ENCODE measurements at places on chromosomes 1 and 21.

GRCh38 chr1:162982364-162982763, 86.8 kb upstream of the RGS4 start:
- DNase-seq = no peak

GRCh38 chr1:162085991-162086390, 16.5 kb downstream of the NOS1AP start:
- DNase-seq = no peak

GRCh38 chr1:160108888-160109662, 6.5 kb upstream of the ATP1A2 start:
- DNase-seq = no peak

DNA sequence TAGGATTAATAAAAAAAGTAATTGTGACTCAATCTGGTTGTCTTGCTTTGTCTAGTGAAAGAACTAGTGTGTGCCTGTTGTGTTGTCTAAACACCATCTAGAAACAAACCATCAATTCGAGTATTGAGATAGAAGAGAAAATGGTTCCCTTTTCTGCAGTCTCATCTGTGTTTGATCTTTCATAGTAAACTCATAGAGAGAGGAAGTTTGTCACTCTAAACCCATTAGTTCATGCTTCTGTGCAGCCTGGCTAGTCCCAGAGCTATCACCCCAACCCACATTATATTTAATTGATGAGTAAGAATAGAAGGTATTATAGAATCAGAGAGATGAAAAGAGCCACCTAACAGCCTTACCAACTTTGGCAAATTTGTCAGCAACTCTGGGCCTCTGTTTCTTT, 99.5 kb downstream of the TGFB2 start:
- DNase-seq = no peak

- no peak for DNase-seq
These were observed 100.3 kb downstream of the UCHL5 start for GRCh38 chr1:192958871-192959270.

DNA sequence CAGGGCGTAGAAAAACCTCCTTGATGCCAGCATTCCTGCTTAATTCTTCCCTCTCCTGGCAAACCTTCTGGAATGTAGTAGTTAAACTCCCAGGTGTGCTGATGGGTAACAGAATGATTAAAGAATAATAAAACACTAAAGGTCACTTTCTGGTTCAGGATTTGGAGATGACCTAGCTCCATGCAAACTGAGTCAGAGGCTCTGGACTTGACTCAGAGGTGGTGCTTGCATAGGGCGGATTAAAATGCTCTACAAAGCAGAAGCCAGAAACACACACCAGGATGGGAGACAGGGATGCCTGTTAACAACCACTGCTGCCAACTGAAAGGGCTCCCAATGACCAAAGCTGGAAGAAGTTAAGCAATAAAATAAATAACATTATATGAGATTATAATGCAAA, 41.5 kb downstream of the KRTAP19-8 start:
- DNase-seq = no peak

GRCh38 chr1:200751717-200752116, 13.0 kb downstream of the CAMSAP2 start:
- DNase-seq = no peak

DNA sequence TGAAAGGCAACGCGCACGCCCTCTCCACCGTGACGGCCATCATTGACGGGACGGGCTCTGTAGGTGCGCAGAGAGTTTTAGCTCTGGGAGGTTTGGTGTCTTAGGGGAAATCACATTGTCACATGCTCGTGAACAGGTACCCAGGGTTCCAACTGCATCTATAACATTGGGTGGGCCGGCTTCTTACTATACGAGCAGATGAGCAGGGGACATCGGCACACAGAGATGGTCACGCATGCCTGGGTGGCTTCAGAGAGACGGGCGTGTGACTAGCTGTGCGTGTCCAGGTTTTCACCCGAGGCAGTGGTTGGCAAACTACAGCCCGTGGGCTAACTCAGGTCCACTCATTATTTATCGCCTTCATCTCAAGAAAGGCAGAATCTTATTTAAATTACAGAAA, 54.7 kb downstream of the SLC37A1 start:
- no peak for DNase-seq
